ENCODE measurements at places on chromosomes 6 and 20.

GRCh38 chr6:126600258-126600916, 260.5 kb downstream of the CENPW start:
- no peak for DNase-seq

GRCh38 chr6:115969930-115970273, 90.8 kb downstream of the FRK start:
- DNase-seq, result peak; percentile 28

- no peak for DNase-seq
Measured at GRCh38 chr6:44166591-44167184, 8.1 kb downstream of the CAPN11 start.

DNA sequence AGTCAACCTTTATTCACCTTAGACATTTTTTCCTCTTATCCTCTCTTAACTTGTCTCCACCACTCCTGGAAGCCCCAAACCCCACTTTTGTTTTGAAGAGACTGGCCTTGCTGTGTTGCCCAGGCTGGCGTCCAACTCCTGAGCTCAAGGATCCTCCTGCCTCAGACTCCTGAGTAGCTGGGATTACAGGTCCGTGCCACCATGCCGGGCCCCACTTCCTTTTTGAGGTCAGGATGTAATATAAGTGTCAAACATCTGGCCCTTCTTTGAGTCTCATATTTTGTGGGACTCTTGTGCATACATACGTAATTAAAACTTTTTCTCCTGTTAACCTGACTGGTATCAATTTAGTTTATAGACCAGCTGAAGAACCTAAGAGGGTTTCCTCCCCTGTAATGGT, 1.4 kb upstream of the CDK19 start:
- DNase-seq, result no peak

DNA sequence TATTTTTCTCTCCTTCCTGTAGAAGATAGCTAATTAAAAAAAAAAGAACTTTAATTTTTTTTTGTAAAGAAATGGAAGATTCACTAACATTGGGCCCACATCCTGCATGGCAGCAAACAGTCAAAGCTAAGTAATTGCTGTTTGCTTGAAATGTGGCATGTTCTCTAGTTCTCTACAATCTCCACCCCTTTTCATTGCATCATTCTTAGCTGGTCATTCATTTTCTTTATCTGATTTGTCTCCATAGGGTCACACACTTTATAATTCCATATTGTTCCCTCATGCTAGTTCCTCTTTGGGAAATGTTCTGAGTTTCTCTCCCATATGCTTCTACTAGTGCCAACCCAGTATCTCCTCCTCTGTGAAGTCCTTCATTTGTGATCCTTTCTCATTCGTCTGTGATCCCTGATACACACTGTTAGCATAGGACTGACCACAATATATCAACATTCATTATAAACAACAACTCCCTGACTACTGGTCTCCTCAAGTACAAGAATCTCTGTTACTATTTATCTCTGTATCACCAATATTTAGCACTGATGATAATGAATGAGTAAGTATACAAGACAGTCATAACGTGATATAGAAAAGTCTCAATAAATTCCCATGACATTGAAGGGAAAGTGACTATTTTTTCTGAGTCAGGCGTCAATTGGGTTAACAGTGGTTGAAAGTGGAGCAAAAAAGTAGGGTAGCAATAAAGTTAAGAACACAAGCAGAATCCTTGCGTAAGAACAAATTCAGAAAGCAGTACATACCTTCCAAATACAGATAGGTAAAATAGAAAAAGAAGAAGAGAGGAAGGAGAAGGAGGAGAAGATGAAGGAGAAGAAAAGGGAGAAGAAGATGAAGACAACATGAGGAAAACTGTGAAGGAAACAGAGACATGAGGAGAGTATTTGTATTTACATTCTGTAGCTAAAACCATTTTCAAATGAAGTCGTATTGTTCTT, 33.2 kb upstream of the MYB start:
- no peak for DNase-seq

DNA sequence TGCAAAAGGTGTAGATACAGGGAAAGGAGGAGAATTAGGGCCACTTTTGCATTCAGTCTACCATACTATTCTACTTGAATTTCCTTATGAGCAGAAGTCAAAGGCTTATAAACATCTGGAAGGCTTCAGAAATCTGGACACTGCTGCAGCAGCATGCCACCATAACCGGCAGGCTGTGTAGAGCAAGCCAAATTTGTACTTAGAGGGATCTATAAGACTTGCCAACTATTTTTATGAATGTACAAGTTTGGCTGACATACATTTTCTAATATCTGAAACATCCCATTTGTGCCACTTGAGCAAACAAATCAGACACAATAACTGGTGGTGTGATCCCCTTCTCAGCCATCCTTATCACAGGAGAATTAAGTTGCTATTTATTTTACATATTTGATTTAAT, 14.0 kb upstream of the PLCB1 start:
- DNase-seq, result peak; percentile 6

DNA sequence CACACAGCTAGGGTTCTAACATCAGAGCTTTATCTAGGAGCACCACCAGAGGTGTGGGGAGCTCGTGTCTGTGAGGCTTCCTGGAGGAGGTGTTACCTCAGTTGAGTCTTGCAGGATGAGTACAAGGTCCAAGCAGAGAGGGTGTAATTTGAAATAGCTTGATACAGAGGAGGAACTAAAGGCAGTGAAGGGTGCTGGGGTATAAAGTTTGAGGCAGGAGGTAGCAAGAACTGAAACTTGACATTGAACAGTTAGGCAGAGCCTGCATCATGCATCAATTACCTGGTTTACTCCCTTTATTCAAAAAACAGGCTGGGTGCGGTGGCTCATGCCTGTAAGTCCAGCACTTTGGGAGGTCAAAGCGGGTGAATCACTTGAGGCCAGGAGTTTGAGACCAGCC, 241.2 kb downstream of the UST start:
- DNase-seq, result no peak

- no peak for DNase-seq
Measured at GRCh38 chr6:193773-194310, 98.4 kb upstream of the DUSP22 start.

DNA sequence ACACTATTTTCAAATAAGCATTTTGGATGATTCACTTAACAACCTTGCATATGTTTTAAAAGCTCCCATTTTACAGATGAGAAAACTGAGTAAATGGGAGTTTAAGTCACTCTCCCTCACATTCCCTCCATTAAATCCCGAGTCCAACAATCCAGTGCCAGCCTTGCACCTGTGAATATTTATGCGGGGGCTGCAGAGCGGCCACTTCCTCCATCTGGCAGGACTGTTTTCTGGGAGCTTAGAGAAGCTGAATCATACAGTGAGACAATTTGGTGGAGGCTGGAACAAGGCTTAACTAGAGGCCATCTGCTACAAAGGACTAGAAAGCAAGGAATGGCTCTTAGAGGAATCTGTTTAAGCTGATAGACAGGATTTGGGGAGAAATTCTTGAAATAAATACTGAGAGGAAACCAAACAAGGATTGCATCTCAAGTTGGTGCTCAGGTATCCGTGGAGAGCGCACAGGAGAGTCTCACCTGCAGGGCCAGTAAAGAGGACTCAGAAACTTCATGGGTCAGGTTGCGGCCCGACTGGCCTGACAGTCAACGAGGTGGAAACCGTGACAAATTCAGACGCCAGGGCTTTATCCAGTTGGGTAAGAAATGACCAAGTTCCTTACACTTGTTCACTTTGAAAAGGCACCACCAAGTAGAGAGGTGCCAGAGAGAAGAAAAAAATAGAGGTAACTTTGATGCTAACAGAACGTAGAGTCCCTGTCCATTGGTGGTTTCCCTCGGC, 478.5 kb downstream of the QKI start:
- DNase-seq, result no peak

DNA sequence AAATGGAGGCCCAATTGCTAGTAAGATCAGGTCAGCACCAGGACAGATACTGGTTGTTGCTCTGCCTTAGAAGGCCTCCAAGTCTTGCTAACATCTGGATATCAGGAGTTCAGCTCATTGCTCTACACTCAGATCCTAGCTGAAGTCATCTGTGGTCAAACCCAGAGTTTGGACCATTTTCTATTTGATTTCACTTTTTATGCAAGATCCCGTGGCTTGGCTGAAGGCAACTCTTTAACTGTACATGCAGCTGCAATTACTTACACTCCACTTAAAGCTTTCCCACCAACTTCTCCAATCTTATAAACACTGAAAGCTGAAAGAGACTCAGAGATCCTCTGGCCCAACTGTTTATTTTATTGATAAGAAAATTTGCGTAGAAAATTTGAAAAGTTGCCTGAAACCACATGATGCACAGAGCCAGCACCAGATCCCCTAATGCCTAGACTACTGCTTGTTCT, 2.7 kb downstream of the SLC17A2 start:
- no peak for DNase-seq

DNA sequence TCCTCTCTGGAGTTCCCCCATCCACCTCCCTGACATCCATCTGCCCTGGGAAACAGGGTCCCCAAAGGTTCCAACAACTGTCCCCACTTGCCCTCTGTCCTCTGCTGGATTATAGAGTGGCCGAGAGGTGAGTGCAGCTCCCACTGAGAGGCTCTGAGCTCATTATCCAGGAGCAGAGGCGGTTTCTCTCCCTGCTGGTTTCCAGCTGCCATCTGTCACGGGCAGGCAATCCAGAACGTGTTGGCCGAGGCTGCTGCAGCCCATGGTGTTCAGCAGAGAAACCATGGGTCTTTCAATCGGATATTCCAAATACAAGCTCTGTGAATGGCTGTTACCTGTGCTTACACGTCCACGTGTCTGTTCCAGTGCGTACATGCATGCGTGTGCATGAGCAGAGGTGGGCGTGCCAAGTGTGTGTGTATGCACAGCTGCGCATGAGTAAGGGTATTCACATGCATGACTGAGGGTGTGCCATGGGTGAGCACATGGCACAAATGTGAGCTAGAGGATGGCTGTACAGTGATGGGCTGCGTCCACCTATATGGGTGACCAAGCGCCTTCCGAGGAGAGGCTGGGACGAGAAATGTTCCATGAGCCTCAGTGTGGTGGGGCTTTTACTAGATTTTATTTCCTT, 183.7 kb upstream of the PMEPA1 start:
- no peak for DNase-seq

GRCh38 chr6:137623293-137623692, 129.1 kb upstream of the OLIG3 start:
- DNase-seq, result no peak

DNA sequence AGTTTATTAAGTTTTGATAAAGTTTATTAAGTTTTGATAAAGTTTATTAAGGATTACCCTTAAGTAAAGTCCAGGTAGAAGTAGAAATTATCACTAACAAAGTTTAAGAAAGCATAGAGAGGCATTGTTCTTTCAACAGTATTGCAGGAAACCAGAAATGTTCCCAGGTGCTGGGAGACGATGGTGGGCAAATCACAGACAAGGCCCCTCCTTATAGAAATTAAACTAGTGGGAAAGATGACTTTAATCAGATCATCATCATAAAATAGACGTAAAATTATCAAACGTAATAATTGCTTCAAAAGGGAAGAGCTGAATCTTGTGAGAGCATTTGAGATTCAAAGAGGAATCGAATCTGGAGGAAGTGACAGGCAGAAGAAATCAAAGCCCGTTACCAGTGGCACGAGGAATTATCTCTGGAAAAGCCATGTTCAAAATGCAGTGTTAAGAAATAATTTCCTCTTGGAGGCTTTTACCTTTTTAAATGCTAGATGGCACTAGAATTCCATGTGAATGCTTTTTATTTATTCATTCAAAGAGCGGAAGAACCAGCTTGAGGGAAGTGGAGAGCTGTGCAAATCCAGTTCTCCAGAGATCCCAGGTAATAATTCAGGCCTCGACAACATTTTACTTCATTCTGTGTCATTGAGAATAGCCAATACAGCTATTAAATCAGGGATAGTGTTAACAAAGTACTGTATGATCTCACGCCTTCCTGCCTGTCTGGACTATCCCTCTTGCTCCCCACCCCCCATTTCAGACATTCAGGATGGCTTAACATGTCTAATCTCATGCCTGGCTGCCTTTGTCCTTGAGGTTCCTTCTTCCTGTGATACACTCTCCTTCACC, 1.0 kb upstream of the APMAP start:
- DNase-seq, result peak; percentile 59

- no peak for DNase-seq
Measured at GRCh38 chr6:6248651-6249050, 71.8 kb downstream of the F13A1 start.

GRCh38 chr6:123909989-123910388, 106.3 kb downstream of the NKAIN2 start:
- DNase-seq, result no peak

GRCh38 chr6:63923139-63923739, 287.6 kb downstream of the PHF3 start:
- DNase-seq, result peak; percentile 58

GRCh38 chr6:91822581-91822980, 1235.7 kb upstream of the MAP3K7 start:
- DNase-seq, result no peak

- DNase-seq, result no peak
Measured at GRCh38 chr6:73471686-73472290, 10.3 kb downstream of the MTO1 start.

GRCh38 chr6:46199387-46199786, 28.6 kb upstream of the ENPP5 start:
- DNase-seq, result peak; percentile 46

- DNase-seq, result no peak
Measured at GRCh38 chr6:89495961-89496535, 63.1 kb downstream of the ANKRD6 start.

- no peak for DNase-seq
Measured at GRCh38 chr6:149158076-149158475, 159.4 kb upstream of the TAB2 start.

- DNase-seq, result peak; percentile 87
Measured at GRCh38 chr6:16450285-16450684, 211.9 kb downstream of the GMPR start.

- DNase-seq, result no peak
Measured at GRCh38 chr20:21840991-21841390, 135.5 kb downstream of the PAX1 start.

- DNase-seq, result no peak
Measured at GRCh38 chr6:10576226-10576625, 55.1 kb downstream of the GCNT2 start.

DNA sequence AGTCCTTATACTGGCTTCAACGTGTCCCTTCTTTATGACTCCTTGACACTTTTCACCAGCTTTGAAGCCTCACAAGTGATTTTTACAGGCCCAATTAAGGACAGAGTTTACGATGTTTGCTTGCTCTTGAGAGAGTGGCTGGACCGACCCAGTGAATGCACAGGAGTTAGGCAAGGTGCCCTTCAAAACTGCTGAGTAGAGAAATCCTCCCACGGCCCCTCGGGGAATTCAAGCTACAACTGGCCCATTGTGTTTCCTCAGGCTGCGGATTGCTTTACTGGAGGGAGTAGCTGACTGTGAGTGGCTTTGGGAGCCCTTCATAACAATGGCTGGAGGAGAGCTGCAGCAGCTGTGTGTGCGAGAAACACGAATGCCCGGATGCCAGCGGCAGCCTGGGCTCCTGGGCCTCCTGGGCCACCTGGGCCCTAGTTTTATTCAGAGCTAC, 50.0 kb downstream of the SGK1 start:
- no peak for DNase-seq

- DNase-seq, result no peak
Measured at GRCh38 chr6:38479331-38479730, 160.4 kb downstream of the BTBD9 start.

DNA sequence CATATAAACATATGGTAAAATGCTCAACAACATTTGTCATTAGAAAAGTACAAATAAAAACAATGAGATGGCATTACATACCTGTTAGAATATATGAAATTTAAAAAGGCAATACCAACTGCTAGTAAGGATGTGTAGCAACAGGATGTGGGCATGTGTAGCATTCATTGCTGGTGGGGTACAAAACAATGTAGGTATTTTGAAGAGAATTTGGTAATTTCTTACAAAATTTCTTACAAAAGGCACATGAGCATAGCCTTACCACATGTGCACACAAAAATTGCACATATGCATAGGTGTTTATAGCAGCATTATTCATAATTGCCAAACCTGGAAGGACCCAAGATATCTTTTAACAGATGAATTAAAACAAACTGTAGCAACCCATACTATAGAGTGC, 1355.1 kb upstream of the CITED2 start:
- DNase-seq, result no peak
